ENCODE measurements at places on chromosomes 7 and 10.

GRCh38 chr7:155391414-155391813, 66.5 kb upstream of the EN2 start:
- no peak for DNase-seq

GRCh38 chr7:67631476-67631875, 634.8 kb downstream of the TYW1 start:
- no peak for DNase-seq

DNA sequence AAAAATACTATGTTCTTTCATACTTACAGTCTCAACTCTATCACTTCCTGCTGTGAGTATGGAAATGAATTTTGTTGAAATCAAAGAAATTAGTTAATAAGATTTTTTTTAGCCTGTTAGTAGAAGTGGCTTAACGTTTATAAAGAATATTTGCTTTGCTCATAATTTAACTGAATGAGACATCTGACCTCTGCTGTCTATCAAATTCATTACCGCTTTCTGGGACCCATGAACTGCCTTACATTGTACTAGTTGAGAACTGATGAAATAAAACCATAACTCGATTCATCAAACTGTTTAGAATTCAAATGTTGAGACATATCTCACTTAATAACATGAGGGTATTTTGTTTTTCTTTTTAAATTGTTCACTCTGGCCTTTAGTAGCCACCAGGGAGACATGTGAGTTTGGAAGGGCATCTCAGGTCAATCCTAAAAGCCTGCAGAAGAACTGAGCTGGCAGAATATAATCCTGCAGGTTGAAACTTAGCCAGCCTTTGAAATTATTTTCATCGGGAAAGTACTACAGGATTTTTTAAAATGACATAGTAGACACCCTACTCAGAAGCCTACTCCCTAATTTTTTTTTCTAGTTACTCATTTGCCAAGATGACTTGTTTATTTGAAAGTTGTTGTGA, 78.7 kb downstream of the KIAA1217 start:
- DNase-seq, result no peak

- no peak for DNase-seq
These were observed 12.3 kb downstream of the ERCC6 start for GRCh38 chr10:49526619-49527018.

- DNase-seq, result no peak
These were observed 664.8 kb upstream of the SEMA3D start for GRCh38 chr7:85851571-85852193.

- DNase-seq, result no peak
These were observed 18.9 kb downstream of the CDK1 start for GRCh38 chr10:60797200-60797599.

Measured in activated T-cell treated with anti-CD3 and anti-CD28 coated beads for 4 hours (primary cell).